Upper lobe of right lung (tissue), 1 donor: ENCODE measurements at places on chromosomes 1 and 21.
A peak's percentile ranks its signal among the peaks of the same experiment; 100 is the strongest.

GRCh38 chr1:111956155-111956771 lies 33.2 kb downstream of the KCND3 start:
- DNase-seq, result no peak

GRCh38 chr21:27683292-27683691 lies 716.4 kb upstream of the ADAMTS5 start:
- no peak for DNase-seq

DNA sequence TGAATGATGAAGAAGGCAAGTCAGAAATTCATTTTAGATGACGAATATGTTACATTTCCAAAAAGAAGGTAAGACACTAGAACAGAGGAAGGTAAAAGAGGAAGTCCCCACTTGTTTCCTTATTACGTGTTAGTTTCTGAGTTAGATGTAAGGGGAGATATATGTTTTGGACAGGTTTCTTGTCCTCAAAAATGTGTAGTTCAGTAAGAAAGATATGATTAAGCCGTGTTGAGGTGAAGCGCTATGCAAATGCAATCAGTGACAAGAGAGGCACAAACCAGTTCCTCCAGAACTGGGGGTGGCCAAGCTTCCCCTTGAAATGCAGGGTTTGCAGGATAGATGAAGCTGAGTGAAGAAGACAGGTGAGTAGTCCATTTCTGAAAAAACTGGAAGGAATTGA lies 293.3 kb upstream of the RUNX1 start:
- no peak for DNase-seq

DNA sequence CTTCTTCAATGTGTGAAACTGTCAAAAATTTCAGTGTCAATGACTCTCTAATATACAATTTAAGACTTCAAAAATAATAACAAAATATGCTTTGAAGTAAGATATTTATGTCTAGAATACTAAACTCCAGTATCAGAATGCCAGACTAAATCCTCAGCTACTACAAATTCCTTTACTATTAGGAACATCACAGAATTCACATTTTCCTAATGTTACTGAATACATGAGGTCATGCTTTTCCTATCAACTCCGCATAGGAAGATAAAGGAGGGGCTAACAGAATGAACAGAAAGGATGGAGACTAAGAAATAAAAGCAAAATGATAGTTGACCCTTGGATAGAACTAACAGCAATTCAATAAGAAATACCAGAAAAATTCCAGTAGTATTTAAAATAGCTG lies 292.7 kb downstream of the SDCCAG8 start:
- DNase-seq, result no peak

- no peak for DNase-seq
Observed at GRCh38 chr1:6803357-6803756, 18.1 kb downstream of the CAMTA1 start.

DNA sequence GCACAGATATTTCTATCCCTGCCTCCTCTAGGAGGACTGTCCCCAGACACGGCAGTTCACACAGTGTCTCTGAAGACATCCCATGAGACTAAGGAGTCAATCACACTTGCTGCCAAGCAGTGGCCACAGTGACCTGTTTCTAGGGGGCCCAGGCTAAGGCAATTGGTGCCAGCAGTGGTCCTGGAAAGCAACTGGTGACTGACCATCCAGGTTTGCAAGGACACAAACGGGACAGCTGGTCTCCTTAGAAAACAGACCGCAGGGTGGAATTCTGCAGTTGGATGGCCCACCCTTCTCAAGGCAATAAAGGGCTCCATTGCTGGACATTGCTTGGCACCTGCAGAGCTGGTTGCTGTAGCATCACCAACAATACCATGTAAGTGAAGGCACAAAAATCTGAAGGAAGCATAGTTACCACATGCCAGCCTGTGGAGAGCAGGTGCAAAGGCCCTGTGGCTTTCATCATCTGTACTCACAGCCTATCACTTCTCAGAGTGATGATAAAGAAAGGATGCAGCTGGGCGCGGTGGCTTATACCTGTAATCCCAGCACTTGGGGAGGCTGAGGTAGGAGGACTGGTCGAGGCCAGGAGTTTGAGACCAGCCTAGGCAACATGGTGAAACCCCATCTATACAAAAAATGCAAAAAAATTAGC lies 81.5 kb downstream of the STUM start:
- DNase-seq, result peak; percentile 22

DNA sequence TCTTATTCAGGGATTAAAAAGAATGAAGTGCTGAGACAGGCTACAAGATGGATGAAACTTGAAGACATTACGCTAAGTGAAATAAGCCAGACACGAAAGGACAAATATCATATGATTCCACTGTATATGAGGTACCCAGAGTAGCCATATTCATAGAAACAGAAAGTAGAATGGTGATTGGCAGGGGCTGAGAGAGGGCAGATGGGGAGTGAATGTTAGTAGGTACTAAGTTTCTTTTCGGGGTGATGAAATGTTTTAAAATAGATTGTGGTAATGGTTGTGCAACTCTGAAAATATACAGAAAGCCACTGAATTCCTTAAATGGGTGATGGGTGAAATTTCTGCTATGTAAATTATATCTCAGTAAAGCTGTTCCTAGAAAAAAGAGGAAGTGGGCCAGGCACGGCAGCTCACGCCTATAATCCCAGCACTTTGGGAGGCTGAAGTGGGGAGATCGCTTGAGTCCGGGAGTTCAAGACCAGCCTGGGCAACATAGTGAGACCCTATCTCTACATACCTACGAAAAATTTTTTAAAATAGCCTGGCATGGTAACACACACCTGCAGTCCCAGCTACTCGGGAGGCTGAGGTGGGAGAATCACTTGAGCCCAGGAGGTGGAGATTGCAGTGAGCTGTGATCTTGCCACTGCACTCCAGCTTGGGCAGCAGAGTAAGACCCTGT lies 15.9 kb downstream of the SLC27A3 start:
- no peak for DNase-seq

DNA sequence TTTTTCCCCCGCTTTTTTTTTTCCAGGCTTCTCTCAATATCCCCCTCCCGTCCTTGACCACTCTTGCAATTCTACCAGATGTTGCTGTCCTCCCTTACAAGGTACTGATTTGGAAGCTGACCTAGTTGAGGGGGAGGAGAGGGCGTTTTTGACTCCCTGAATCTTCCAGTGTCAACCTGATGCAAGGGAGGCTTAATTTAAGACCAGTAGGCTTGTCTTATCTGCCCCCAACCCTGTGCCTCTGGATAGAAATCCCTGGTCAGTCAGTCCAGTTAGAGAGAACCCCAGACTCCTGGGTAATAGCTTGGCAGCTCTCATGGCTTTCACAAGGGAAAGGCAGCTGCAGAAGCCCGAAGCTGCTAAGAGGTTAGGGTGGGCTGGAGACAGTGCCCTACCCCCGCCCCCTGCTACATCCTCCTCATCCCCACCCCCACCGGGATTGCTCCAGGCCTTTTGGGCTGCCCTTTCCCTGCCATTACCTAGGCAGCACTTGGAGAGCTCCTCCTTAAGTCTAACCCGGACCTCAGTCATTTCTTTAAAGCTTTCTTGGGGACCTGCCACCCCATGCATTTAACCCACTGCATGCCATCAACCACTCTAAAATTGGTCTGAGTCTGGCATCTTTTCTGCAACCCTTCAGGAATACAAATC lies 3.6 kb downstream of the ACKR1 start:
- no peak for DNase-seq

DNA sequence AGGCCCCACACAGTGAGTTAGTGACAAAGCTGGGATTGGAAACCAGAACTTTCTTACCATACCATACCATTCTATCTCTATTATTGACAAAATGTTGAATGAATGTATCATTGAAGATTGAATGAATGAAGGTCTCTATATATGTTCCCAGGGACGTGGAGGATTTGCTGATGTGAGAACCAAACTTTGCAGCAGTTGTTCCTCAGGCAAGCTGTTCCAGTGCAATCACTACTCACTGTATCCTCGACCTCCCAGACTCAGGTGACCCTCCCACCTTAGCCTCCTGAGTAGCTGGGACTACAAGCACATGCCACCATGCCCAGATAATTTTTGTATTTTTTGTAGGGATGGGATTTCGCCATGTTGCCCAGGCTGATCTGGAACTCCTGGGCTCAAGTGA lies 11.6 kb upstream of the LIN28A start:
- DNase-seq, result no peak

GRCh38 chr1:205373798-205374175 lies 17.1 kb upstream of the KLHDC8A start:
- no peak for DNase-seq

DNA sequence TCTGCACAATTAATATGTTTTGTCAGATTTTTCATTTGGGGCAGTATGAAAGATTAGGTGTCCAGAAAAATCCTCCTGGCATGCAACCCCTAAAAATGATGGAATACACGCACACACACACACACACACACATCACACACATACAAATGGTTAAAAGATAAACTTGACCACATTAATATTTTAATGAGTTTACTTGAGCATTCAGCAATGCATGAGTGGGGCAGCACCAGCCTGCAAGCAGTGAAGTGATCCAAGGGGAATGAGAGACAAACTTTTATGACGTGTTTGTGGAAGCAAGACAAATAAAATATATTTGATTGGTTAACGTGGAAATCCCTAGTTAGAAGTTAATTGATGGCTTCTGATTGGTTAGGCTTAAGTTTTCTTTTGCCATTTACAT lies 29.1 kb upstream of the SOAT1 start:
- no peak for DNase-seq

DNA sequence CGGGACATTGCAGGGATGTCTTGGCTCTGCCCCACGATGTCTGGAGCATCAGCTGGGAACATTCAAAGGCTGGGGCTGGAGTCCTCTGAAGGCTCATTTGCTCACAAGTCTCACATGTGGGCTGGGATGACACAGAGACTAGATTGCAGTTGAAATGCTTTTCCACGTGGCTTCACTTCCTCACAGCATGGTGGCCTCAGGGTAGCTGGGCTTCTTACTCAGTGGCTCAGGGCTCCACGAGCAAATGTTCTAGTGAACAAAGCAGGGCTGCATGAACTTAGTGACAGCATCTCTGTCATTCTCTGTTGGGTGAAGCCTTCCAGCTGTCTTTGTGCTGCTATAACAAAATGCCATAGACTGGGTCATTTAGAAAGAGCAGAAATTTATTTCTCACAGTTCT lies 247.0 kb upstream of the POU3F1 start:
- DNase-seq, result no peak

DNA sequence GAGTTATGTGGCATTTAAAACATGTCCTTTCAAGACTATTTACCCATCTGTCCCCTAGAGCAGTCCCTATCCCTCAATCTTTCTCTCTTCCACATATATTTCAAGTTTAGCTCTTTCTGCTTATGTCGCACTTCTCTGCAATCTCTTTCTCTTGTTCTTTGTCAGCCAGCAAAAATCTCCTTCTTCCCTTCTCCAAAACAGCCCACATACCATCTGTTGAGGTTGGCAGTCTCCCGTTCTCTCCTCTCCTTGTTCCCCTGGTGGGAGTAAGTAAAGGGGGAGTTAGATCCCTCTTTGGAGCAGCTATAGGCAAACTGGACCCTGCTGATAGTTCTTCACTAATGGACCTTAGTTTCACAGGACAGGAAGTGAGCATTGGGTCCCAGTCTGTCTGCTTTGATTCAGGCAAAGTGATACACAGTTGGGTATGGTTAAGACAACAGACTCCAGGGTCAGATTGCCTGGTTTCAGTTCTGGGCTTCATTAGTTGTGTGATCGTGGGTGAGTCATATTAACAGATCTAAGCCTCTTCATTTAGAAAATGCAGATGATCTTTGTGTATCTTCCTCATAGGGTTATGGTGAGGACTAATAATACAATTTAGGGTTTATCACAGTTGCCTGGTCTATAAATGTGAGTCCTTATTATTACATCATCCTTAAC lies 19.7 kb downstream of the BRINP2 start:
- no peak for DNase-seq

GRCh38 chr1:12142141-12142823 lies 24.5 kb upstream of the TNFRSF1B start:
- no peak for DNase-seq

DNA sequence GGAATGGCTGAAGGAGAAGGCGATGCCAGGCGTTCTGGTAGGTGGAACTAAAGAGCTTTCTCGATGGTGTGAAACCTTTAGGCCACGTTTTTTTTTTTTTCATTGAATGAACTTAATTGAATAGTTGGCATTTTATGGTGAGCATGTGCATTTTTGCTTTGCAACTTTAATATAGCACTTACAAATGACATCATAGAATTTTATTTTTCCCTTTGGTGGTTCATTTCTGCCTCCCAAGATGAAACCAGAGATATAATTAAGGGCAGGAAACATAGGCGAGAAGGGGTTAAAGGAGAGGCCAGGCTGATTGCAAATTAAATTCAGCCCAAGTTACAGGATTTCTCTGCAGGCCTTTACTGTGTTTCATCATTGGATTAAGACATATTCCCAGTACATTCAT lies 85.5 kb upstream of the L1TD1 start:
- no peak for DNase-seq

- no peak for DNase-seq
Observed at GRCh38 chr1:109198043-109198695, 15.5 kb upstream of the SARS1 start.

DNA sequence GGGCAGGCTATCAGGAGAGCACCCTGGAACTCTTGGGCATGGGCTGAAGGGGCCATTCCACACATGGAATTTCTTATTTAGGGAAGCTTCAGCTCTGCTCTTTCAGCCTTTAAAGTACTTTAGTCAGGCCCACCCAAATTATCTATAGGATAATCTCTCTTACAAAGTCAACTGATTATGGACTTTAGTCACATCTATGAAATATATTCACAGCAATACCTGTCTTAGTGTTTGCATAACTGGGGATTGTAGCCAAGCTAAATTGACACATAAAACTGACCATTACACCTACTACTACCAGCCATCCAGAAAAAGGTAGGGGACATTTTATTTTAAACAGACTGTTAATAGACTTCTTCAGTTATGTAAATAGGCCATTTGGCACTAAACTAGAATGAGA lies 114.9 kb upstream of the VANGL1 start:
- DNase-seq, result no peak

- DNase-seq, result peak; percentile 54
Observed at GRCh38 chr1:41535276-41535675, 50.8 kb upstream of the EDN2 start.

GRCh38 chr1:59701376-59701775 lies 113.4 kb upstream of the HOOK1 start:
- no peak for DNase-seq
